ENCODE measurements at places on chromosomes 11 and 22. TPM values are rescaled to one million over a fixed set of nuclear protein-coding genes. Genes with fewer than 3 reads are reported as not detected.

PPFIBP2 gene
- 25.2 TPM for total RNA-seq

VSTM5 gene
- not detected for total RNA-seq

MS4A4E gene
- total RNA-seq: 2.3 TPM

TIGD3 gene
- total RNA-seq: 0.43 TPM

RASL10A gene
- total RNA-seq: 1.0 TPM

DNA sequence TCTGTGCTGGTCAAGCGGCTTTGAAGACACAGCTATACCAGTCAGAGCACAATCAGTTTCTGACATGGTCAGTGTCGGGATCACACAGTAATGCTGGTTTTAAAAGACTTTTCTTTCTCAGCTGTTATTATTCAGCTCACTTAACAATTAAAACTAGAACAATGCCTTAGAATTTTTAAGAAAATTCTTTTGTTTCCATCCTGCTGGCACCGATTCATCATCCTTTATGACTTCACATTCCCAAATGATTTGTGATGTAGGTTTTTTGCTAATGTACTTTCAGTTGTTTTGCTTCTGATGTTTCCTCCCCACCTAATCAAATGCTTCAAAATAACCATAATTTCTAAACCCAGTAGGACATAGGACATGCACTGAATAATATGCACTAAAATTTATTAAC, 34.5 kb upstream of the OLFML1 start:
- no peak for DNase-seq

DNA sequence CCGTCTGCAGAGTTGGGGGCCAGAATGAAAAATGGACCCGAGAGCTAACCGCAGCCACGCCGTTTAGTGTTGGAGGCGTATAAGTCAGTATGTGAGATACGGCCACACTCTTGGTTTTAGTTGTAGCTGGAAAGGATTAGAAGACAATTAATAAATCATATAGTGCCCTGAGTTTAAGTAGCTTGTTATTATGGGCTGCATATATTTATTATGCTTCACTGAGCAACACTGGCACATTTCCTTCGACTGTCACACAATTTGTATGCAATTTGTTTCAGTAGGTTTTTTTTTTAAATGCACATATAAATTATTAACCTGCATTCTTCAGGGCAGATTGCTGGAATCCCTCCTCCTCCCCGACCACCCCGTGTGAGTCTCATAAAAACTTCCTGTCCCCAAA, 56.9 kb downstream of the PKNOX2 start:
- DNase-seq: no peak

DNA sequence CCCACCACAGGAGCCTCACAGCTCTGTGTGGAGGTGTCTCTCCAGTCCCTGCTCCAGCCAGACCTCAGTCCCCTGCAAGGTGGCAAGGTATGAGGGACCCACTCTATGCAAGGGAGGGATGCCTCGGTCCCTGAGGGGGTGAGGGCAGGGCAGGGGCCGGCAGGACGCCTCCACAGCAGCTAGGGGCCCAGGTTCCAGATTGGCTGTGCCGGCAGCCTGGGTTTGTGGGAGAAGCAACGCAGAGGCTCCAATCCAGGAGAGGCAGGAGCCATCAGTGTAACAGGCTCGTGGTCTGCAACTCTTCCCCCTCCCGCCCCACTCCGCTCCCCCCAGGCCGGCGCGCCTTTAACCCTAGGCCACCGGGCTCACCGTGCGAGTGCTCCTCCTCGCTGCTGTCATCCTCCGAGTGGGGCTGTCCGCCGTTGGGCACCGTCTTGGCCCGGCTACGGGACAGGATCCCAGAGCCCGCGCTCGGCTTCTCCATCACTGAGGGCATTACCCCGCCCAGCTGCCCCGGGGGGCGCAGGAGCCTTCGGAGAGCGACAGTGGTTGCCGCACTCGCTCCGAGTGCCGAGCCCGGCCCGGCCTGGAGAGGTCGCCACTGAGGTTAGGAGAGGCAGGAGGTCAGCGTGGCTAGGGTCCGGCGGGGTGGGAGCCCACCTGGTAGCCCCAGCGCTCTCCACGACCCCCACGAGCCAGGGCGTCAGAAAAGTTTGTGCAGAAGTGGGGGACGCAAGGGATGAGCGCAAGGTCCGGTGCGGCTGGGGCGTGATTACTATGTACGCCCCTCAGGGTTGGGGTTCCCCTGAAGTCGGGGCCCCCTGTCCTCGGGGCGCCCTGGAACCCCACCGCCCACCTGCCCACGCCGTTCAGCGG, 765 bp downstream of the RCOR2 start:
- no peak for DNase-seq

DNA sequence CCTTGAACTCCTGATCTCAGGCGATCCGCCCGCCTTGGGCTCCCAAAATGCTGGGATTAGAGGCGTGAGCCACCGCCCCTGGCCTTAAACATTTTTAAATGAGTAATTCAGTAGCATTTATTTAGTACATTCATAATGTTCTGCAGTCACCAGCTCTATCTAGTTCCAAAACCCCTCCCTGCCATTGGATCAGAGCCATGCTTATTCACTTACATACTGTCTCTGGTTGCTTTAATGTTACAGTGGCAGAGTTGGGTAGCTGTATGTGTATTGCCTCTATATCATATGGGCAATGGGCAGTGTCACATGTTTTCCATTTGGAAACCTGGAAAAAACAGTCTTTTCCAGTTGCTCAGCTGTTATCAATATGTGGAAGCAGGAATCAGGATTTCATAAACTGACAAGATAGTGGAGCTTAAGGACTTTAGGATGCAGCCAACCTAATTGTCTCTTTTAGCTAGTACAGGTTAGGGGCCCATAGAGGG, 10.5 kb downstream of the COA4 start:
- no peak for DNase-seq

- no peak for DNase-seq
These were observed 38.7 kb upstream of the E2F8 start for GRCh38 chr11:19279451-19279850.

GRCh38 chr11:74057249-74058151, 48.6 kb upstream of the UCP3 start:
- DNase-seq: no peak

DNA sequence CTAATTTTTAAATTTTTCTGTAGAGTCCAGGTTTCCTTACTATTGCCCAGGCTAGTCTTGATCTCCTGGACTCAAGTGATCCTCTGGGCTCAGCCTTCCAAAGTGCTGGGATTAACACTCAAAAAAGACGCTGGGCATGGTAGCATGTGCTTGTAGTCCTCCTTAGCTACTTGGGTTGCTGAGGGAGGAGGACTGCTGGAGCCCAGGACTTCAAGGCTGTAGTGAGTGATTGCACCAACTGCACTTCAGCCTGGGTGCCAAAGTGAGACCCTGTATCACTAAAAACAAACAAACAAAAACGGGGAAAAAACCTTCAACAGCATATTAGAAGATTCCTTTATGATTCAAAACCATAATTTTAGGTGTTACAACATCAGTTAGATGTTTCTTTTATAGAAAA, 44.6 kb downstream of the RSF1 start:
- DNase-seq: no peak

- no peak for DNase-seq
These were observed 39.1 kb downstream of the B3GAT1 start for GRCh38 chr11:134372961-134373360.

GRCh38 chr11:60974726-60975125, 3.2 kb downstream of the CD6 start:
- DNase-seq: no peak

- DNase-seq: no peak
These were observed 3.8 kb downstream of the CFAP300 start for GRCh38 chr11:102050927-102051575.

DNA sequence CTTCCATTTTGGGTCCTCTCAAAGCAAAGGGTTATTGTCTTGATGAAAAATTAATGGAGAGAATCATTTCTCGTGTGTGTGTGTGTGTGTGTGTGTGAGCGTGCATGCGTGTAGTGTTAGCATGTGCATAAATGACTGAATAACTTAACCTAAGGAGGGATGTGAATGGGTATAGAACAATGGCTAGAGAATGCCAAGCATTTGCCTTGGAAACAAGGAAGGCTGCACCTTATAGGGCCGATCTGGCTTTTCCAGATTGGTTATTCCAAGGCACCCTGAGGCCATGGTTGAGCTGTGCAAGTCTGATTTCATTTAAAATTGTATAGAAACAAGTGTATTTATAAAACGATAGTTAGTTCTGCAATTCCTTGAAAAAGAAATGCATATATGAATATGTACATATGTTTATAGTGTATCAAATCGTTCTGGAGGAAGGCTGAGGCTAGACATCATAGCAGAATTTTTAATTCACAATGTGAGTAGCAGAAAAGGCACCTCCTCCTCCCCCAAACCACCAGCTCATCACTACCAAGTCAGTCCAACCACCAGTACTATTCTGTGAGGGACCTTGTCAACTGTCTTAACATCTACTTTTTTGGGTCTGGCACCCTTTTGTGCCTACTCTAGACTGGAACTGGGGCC, 322.7 kb upstream of the ISX start:
- DNase-seq: no peak
